CD4-positive, alpha-beta T cell treated with Interleukin-6 at 100 ng/mL for 8 hours (primary cell): ENCODE measurements at places on chromosomes 1 and 21.

DNA sequence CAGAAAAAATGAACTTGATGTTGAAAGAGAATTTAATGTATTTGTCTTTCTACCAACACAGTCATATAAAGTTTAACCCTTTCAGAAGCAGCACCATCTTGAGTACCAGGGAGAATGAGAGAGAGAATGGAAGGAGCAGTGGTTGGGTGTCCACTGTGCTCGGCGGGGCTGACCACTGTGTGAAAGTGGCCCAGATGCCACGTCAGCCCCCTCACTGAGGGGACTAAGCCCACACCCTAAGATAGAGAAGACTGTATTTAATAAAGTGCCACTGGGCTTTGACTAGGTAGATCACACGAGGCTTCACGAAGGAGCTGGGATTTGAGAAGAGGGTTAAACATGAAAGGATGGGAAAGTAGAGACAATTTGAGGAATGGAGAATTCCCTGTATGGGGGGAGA is 31.2 kb downstream of the BATF3 start:
- DNase-seq = no peak

- no peak for DNase-seq
These were observed 11.8 kb downstream of the TPM3 start for GRCh38 chr1:154179946-154180687.

GRCh38 chr1:158075078-158075477 is 81.6 kb downstream of the KIRREL1 start:
- DNase-seq = no peak

DNA sequence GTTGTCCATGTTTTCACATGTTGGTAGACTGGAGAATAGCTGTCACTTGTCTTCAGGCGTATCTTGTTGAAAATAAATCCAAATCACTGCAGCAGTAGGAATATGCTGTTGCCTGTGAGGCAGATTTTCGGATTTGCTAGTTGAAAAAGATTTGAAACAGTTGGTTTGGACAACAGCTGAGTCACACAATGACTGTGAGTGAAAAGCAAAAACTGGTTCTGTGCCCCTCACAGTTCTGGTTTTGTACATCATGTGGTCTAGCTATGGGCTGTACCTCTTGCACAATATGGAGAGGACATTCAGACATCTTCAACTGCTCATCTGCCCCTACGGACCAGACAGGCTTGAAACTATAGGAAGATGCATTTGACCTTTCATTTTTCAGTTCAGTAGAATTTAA is 1.8 kb downstream of the ARF1 start:
- no peak for DNase-seq

DNA sequence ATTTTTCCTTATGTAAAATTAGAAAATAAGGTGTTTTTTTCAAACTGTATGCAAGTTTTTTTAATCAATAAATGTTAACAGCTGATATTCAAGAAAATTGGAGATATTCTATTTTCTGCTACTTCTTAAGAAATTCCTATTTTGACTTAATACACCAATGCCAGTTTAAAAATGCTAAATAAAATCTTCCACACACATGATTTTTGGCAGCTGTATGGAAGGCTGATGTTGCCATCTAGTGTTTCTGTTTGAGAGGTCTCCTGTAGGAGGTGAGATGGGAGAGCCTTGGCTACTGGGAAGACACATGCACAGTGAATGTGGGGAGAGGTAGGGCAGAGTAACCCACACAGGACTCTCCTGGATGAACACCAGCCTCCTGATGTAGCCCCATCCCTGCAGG is 29.2 kb upstream of the OR2B11 start:
- peak; percentile 45 for DNase-seq

DNA sequence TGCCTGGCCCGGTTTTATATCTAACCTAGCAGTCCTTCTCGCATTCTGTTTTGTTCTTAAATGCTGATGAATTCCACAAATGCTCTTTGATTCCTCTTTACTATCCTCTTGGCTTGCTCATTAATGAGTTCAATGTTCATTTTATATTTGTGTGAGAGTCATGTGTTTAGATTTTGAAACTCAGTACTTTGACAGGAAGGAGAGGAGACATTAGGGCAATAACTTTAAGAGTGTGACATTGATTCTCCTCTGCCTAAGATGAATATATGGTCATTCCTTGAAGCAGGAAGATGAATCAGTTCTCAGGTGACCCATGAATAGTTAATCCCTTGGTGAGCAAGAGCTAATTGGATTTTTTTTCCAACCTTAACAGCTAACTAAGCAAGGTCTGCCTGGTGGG is 84.1 kb downstream of the MRPS6 start:
- no peak for DNase-seq

DNA sequence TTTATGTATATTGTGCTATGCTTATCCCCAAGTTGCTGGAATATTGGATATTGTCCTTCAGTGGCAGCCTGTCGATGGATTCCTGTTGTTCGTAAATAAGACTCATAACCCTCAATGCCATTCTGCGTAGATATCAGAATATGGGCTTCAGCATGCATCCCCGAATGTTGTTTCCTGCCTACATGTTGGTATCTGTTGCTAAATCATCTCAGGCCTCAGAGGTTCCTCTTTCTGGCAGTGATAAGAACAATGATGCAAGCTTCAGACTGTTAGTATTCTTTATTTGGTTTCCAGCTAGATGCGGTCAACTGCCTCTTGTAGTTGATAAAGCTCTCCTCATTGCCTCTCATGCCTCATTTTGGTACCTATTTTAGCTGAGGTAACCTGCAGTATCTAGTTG is 2082.6 kb downstream of the MRPL39 start:
- DNase-seq = no peak
